Activated naive CD4-positive, alpha-beta T cell treated with anti-CD3 and anti-CD28 coated beads, Interleukin-2, amount 50 U/mL, for 72 hours (primary cell): ENCODE measurements at places on chromosomes 7 and 10.

DNA sequence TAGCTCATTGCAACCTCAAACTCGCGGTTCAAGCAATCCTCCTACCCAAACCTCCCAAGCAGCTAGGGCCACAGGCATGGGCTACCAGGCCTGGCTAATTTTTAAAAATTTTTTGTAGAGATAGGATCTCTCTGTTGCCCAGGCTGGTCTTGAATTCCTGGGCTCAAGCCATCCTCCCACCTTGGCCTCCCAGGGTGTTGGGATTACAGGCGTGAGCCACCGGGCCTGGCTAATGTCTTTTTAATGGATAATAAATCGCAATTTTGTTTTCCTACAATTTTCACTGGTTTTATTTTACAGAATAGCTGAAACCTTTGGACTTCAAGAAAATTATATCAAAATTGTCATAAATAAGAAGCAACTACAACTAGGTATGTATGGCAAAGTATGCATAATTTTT is 10.9 kb downstream of the NUB1 start:
- no peak for DNase-seq

DNA sequence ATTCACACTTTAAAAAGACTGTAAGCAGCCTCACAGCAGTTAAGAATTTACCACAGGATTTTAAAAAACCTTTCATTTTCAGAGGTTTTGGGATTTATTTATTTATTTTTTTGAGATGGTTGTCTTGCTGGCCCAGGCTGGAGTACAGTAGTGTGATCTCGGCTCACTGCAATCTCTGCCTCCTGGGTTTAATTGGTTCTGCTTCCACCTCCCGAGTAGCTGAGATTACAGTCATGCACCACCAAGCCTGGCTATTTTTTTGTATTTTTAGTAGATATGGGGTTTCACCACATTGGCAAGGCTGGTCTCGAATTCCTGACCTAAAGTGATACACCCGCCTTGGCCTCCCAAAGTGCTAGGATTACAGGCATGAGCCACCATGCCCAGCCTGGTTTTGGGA is 19.1 kb downstream of the MINDY4 start:
- no peak for DNase-seq

- no peak for DNase-seq
Observed at GRCh38 chr10:109773288-109774120, 149.8 kb downstream of the XPNPEP1 start.

DNA sequence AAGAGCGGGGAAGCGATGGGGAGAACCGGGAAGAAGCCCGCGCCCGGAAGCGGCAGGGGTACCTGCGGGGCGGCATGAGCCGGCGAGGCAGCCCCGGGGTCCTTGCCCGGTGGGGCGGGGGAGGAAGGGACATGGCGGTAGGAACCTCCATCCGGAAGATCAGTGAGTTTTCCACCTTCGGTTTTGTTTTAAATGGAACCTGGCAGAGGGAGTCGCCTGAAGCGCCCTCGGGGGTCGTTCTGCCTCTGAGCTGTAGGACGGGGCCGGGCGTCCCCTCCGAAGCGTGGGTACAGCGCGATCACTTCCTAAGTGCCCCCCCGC is 471 bp downstream of the PFKP start:
- DNase-seq = peak; percentile 30

DNA sequence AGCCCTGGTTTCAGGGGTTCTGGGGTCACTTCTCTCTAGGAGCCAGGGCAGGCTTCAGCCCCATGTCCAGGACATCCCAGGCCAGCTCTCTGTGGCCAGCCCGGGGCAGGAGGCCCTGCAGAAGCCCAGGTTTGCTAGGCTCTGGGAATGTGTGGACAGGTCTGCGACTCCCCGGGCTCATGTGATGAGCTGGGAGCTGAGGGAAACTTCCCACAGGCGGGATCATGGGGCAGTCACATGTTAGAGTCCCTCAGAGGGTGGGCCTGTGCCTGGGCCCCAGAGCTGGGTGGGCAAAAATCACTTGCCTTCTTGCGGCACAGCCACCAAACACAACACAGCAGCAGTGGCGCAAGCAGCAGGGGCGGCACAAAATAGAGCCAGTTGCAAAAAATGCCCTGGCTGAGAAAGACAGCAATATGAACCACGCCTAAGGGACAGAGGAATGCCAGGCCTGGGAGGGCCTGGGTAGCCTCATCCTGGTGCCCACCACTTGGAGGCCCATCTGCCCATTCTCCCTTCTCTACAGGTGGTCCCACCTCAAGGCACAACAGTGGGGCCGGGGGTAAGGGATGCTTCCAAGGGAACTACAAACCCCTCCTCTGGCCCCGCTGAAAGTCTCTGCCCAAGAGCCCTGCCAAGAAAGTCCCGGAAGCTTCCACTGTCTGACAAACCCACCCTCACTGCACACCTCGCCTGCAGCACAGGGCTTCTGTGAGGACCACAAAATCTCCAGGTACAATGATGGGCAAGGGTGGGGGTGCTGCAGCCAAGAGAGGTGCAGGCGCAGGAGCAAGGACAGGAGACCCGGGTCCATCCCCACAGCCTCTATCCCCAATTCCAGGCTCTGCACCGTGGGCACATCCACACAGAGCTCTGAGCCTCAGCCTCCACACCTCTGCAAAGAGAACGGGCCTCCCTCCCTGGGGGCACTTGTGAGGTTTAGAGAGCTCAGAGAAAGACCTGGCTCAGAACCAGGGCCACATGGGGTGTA is 34.6 kb upstream of the ANTXRL start:
- no peak for DNase-seq

- DNase-seq = no peak
Observed at GRCh38 chr10:63588436-63589167, 67.4 kb downstream of the REEP3 start.

DNA sequence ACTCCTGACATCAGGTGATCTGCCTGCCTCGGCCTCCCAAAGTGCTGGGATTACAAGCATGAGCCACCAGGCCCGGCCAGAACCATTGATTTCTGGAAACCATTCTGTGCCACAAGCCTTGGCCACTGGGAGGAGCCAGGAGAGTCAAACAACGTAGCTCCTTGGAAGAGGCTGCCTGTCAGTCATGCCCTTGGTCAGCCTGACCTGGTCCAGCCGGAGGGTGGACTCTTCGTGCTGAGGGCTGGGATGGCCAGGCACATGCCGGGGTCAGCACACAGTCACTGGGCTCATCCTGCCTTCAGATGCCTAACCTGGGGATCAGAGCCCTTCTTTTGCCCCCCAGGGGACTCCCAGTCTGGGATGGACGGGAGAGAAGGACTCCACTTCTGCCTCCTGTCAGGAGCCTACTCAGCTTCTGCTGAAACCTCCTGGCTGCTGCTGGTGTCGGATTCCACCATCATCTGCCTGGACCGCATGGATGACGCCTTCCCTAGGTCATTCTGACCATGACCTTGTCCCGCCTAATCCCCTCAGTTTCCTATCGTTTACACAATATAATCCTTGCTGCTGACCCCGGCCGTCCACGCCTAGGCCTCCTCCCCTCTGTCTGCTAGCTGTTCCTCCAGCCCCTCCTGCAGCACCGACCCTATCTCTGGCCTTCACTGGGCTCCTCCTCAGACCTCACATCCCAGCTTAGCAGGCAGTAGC is 30.4 kb downstream of the TMEM270 start:
- no peak for DNase-seq

DNA sequence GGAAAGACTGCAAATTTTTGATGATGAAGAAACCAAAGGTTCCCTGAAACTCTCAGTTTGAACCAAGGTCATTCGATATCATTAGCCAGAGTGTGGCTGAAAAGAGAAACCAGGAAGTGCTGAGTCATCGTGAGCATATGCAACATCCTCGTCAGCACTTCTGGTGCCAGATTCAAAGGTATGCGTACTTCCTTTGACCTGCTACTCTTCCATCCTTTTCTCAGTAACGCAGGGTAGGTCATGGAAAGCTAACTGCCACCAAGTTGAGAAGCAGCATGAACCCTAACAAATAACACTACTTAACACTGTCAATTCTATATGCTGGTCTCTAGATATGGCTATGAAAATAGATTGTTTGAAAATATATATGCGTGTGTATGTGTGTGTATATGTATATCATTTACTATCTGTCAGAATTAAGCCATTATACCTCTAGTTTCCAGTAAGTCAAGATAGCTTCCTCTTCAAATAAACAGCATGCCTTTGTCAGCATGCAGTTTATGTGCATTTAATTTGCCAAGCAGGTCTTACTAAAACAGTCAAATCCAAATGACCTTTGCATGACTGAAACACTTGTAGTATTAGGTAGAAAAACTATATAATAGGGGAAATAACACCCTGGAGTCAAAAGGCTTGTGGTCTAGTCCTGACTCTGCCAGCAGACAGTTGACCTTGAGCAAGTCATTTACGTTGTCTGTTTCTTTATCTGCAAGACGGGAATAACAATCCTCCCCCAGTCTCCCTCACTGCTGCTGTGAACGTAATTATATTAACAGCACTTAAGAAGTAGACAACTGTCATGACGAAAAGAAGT is 26.4 kb downstream of the CDK6 start:
- DNase-seq = peak; percentile 51

GRCh38 chr10:2214805-2215204 is 477.5 kb upstream of the ADARB2 start:
- DNase-seq = no peak

- no peak for DNase-seq
Observed at GRCh38 chr10:128091636-128092210, 34.5 kb downstream of the MKI67 start.

DNA sequence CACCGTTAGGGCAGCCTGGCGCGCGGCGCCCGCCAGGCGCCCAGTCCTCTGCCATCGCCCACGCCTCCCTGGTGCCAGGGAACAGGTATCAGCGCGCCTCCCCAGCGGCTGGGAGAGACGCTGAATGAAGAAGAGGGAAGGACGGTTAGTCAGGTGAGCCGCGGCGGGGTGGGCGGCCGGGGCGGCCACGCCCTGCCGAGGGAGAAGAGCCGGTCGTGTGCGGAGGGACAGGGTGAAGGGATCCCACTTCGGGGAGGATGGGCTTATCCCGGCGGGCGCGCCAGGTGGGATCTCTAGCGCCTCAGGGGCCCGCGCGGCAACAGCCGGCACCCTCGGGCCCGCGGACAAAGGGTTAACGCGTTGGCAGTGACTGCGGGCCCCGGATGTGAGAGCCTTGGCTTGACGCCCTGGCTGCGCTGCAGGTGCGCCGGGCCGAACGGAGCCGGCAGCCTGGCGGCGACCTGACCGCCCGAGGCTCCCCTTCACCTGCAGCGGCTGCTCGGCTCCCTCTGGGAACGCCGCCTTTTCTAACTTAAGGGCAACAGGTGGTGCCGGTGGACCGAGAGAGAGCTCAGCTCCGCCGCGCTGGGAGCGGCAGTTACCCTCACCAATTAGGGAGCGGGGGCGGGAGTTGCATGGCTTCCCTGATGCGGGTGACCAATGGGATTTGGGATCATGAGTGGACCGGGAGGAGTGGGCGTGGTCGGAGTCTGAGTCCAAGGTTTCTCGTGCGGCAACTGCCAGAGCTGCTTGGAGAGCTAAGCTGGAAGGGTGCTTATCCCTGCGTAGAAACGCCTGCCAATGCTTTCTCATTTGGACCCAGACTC is at the start of gene ARL4A:
Gene ARL4A, plus strand, starts transcription at position 743 of the 827 bp plus-strand sequence. CDS start 622 bp downstream, outside the sequence.
- peak; percentile 88 for DNase-seq

DNA sequence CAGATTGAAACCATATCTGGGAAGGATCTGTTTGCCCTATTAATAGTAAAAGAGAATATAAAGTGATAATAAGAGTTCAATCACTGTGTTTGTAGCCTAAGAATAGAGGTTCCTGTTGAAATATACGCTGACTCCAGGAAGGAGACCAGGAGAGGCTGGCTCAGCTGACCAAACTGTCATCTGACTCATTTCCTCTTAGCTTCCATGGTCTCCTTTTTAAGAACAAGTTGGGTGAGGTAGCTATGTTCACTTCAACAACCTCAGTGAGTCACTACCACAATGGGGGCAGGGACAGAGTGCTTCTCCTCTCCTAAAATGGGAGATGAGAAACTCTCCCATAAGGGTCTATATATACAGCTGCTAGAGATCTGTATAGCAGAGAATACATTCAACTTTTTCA is 543.3 kb downstream of the CALN1 start:
- no peak for DNase-seq

- no peak for DNase-seq
Observed at GRCh38 chr10:131925716-131926115, 24.9 kb downstream of the PPP2R2D start.

GRCh38 chr7:148261996-148262688 is 328.4 kb upstream of the C7orf33 start:
- DNase-seq = no peak

DNA sequence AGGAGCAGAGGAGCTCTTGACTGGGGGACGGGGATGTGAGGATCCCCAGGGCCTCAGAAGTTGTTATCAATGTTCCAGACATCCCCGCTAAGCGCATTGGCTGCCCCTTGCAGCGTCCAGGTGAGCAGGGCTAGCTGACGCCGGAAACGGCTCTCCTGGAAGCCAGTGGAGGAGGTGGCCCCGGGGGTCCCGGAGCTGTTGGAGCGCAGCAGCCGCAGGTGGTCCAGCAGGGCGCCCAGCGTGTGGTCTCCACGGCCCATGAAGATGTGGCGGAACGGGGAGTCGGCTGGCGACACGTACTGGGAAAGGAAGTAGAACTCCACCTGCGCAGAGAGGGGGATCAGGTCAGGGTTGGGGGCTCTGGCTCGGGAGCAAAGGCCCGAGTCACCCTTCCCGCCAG is 8.5 kb downstream of the MOSPD3 start:
- no peak for DNase-seq
